ENCODE measurements at places on chromosomes 1 and 21. TPM values are rescaled to one million over a fixed set of nuclear protein-coding genes. Genes with fewer than 3 reads are reported as not detected.

PADI1 gene
- under 0.01 TPM for total RNA-seq

IL19 gene
- total RNA-seq = not detected

MED8 gene
- total RNA-seq = 36.7 TPM

NEK2 gene
- 18.5 TPM for total RNA-seq

DNA sequence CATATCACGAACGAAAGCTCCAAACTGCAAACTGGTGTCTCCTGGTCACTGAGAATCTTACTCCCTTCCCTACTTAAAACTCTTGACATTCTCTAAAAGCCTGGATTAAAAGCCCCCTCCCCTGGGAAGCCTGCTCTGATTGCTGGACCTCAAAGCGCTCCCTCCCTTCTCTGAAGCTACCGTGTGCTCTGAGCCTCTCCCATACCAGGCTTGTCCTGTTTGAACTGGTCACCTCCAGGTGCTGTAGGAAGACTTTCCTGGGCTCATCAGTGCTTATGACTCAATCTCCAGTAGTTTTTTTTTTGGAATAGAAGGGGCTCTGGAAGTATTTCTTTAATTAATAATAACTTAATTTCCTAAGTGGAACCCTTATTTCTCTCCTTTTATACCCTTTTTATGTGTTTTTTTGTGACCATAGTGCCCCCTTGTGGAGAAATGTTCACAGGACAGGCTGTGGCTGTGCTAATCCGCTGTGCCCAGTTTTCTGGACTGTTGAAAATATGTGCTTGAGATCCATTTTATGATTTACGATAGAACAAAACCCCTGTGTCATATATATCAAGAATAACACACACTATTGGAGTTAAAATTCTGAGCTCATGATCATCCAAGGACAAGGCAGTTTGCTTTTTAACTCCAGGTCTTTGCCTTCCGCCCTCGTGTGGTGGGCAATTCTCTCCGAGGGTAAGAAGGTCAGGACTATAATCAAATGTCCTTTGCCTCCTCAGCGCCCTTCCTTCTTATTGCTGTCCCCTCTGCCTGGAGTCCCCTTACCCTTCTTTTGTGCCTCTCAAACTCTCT is 16.9 kb downstream of the MTARC1 start:
- DNase-seq = peak; percentile 51

- no peak for DNase-seq
These were observed 41.4 kb upstream of the KIF1B start for GRCh38 chr1:10168912-10169514.

- no peak for DNase-seq
These were observed 1.3 kb downstream of the ACOT11 start for GRCh38 chr1:54549181-54549924.

- no peak for DNase-seq
These were observed 9.9 kb downstream of the F5 start for GRCh38 chr1:169576241-169576934.

DNA sequence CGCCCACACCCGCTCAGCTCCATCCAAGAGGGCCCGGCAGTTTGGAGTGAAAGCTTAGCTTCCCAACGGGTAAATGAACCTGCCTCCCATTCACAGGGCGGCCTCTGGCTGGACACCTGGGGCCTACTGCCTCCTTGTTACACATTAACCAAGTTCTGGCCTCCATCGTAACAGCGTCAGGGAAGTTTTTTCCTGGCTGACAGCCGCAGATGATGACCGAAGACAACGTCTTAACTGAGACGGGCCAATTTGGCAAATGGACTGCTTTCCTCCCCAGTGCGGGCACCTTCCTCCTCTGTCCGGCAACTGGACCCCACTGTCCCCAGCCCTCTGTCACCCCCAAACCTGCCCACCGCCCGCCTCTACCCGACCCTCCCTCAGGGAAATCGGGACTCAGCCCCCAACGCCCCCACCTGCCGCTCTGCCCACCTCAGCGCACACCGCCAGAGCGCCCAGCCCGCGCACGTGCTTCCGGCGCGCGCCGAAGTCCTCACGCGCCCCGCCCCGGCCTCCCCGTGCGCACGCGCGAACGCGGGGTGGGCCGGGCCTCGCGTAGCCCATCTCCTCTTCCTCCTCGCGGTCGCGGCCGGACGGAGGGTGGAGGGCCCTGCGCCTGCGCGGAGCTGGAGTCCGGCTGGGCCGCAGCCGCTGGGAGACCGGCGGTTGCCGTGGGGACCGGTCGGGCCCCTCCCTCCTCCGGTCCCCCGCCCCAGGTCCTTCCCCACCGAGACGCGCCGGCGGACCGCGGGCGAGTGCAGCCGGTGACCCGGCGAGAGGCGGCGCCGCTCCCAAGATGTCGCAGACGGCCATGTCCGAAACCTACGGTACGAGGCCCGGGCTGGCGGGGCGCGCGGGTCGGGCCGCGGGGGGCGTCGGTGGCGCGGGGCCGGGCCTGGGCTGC is at the start of gene RAB4A:
TSS of gene RAB4A (plus strand) at position 565 of the 901 bp plus-strand sequence. CDS start at position 794, 229 bp downstream.
- peak; percentile 89 for DNase-seq

GRCh38 chr1:164064501-164064900 is 494.5 kb upstream of the PBX1 start:
- DNase-seq = no peak

Measured in dermis microvascular lymphatic vessel endothelial cell (primary cell).